ENCODE measurements at places on chromosomes 13 and 19.

DNA sequence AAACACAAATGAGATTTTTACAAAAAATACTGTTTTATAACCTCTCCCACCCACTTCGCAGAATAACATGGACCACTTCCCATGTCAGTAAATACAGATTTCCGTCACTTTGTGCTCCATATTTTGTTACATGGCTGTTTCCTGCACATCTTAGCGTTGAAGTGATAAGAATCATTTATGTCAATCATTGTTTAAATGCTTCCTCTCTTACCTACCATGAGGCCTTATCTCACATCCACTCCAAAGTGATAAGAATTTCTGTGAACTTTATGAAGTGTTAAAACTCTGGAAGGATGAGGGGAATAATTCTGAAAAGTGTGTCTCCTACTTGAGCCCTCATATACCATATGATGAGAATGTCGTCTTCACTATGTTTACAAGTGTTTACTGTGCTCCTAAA lies 36.6 kb upstream of the IL17D start:
- DNase-seq, result no peak

GRCh38 chr13:36086117-36086516 lies 45.1 kb downstream of the DCLK1 start:
- no peak for DNase-seq

- no peak for DNase-seq
Observed at GRCh38 chr13:32086791-32087441, 55.3 kb downstream of the FRY start.

GRCh38 chr13:90800082-90800746 lies 547.3 kb upstream of the MIR17HG start:
- no peak for DNase-seq

Measured in stimulated activated CD4-positive, alpha-beta T cell treated with anti-CD3 and anti-CD28 coated beads, Interleukin-4, amount 100 ng/mL, for 1 hour (primary cell).